ENCODE measurements at places on chromosomes 5 and 9.

DNA sequence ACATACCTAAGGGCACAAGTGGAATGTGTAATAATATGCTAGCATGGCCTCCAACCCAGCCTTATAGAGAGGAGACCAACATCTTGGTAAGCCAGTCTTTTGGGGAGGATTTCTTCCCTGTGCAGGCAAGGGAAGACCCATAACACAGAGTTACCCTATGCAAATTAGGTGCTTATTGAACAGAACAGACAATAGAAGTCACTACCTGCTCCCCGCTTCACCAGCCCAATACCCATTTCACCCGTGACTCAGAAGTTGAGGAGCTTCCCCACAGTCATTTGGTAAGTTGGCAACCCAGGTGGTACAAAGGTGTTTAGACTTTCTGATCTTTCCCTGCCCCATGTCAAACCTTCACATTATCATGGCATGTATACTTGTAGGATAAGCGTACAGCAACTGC lies 44.6 kb downstream of the AOPEP start:
- no peak for DNase-seq

GRCh38 chr5:66582499-66583165 lies 13.6 kb upstream of the MAST4 start:
- DNase-seq = no peak

DNA sequence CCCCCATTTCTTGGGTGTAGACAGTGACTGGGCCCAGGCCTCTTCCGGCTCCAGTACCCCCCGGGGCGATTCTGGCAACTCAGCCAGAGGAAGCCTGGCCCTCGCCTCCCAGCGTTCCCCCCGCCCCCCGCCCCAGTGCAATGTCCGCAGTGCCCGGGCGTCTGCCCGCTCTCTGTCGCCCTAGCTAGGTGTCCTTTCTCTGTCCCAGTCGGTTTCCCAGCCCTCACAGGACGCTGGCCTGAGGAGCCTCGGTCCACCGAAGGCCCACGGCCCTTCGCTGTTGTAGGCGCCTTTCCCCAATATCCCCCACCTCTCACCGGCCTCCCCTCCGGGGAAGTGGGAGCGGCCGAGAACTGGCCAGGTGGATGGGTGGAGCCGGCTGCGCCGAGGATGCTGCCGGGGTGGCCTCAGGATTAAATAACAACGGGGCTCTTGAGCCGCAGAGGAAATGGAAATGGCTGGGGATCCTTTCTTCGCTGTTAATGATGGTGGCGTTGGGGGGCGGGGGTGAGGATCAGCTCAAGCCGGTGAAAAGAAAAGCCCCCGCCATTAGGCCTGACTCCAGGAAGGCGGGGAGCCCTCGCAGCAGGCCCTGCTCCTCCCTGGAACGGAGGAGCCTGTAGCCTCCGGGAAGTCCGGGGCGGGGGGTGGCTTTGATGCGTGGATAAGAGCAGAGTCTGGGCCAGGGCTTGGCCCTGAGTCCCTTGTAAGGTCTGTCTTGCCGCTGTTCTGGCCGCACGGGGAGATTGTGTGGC lies 1.1 kb upstream of the SPRY4 start:
- peak; percentile 84 for DNase-seq

- no peak for DNase-seq
Measured at GRCh38 chr5:140383300-140383699, 18.3 kb upstream of the ANKHD1 start.

DNA sequence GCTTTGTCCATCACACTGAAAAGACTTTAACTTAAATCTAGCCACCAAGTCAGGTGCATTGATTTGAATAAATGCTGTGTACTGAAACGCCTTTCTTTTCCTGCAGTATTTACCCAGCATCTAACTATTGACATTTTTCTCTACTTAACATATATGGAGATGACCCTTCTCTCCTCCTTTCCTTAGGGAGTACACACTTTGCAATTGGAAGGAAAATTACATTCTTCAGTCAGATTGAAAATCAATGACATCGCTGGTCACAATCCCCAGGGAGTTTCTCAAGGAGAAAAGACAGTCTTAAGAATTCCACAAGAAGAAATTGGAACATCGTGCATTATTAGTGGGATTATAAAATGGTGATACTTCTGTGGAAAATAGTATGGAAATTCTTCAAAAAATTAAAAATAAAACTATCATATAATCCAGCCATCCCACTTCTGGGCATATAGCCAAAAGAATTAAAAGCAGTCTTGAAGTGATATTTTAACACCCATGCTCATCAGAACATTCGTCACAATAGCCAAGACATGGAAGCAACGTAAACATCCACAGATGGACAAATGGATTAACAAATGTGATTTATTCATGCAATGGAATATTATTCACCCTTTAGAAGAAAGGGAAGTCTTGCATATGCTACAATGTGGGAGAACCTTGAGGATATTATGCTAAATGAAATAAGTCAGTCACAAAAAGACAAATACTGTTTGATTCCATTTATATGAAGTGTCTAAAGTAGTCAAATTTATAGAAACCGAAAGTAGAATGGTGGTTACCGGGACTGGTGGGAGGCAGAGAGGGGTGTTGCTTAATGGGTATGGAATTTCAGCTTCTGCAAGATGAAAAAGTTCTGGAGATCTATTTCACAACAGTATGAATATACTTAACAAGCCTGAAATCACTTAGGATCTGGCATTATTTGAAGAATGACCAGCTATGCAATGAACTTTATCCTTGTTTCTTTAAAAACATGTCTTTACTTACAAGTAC lies 14.3 kb upstream of the FREM1 start:
- DNase-seq = no peak

DNA sequence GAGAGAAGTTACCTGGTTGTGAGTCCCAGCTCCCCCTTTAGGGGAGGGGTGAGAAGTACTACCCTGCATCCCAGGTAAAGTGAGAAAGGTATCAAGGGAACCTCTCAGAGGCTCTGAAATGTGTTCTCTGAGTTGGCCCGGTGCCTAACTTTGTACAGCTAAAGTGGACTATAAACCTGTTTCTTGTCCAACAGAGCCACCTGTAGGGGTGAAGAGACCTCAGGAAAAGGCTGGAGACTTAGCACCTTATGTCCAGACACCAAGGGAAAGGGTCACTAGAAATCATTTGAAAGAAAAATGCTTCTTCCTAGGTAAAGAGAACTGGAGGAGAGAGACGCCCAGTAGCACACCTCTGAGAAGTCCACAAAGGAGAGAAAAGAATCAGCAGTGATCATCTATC lies 108.3 kb upstream of the KIF2A start:
- no peak for DNase-seq

DNA sequence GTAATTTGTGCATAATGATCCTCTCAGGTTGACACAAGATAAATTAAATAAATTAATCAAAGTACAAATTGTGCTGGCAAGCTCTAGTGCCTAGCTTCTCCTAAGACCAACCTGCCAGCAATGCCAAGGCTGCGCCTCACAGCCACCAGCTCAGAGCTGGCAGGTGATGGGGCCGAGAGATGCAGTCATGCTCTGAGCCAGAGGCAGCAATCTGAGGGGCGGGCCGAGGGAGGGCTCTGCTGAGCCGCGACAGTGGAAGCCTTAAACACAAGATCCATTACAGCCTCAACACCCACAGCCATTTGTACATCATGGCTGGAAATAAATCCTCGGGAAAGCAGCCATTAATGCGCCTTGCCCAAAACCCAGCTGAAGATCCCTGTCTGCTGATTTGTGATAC lies 20.3 kb downstream of the MED27 start:
- DNase-seq = no peak

DNA sequence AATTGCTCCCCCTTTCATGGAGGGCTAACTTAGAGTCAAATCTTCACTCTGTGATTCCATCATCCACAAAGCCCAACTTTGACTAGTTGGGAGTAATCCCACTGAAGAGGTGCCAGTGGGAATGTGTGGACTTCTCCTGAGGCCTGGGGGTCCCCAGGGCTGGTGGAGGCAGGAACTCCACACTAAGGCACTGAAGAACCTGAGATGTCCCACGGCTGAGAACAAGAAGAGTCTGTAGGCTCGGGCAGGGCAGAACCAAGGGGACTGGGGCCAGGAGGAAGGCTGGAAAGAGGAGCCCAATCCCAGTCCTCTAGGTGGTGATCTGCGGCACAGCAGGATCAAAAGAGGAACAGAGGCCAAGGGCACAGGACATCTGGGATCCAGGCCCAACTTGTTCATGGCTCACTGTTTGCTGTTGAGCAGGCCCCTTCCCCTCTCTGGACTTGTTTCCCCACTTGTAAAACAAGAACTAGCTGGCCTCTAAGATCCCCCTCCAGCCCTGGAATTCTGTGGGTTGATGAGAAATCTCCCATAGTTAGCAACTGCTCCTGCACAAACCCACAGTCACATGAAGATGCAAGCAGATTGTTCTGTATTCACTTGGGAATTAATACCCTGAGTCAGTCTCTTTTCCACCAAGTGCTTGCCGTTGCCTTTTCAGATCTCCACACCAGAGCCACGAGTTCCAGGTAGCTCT lies 32.7 kb upstream of the ALDH1B1 start:
- no peak for DNase-seq

- DNase-seq = no peak
Measured at GRCh38 chr5:113359419-113359818, 75.4 kb downstream of the TSSK1B start.

GRCh38 chr9:20479419-20480155 lies 142.7 kb downstream of the MLLT3 start:
- no peak for DNase-seq

GRCh38 chr9:83629433-83630104 lies 6.6 kb downstream of the IDNK start:
- DNase-seq = no peak

- no peak for DNase-seq
Measured at GRCh38 chr5:175306381-175306780, 137.6 kb downstream of the DRD1 start.

- DNase-seq = no peak
Measured at GRCh38 chr5:146644831-146645230, 128.8 kb upstream of the GPR151 start.

DNA sequence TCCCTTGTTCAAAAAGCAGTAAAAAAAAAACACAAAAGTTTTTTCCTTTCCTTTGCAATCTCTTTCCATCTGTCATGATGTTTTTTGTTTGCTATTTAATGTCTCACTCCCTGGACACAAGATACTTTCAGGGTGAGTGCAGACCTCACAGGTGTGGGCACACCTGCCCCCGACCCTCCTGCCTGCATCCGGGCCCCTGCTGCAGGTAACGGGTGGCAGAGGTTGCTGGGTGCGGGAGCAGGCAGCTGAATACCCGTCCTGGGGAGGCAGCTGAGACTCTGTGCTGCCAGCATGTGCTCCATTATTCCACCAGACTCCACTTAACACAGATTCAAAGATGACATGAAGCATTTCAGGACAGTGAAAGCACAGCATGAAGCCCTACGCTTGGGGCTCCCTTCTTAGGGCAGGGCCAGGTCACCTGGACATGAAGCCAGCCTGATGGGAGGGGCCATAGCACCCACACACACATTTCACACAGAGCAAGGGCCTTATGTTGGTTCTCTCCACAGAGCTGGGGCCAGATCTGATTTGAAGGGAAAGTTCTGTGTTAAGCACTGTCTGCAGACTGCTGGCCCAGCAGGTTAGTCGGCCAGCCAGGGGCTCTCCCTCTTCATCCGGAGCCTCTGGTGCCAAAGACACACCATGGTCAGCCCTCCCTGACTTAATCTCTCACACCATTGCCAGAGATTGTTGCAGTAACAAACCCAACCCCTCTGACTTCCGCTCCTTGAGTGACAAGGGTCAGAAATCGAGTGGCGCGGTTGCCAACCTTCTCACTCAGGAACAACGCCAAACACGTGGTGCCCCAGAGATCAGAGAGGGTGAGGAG lies 13.0 kb downstream of the NEK6 start:
- no peak for DNase-seq

- DNase-seq = no peak
Measured at GRCh38 chr5:34511063-34511462, 145.1 kb upstream of the RAI14 start.

- no peak for DNase-seq
Measured at GRCh38 chr9:109590966-109591365, 92.9 kb upstream of the PTPN3 start.

DNA sequence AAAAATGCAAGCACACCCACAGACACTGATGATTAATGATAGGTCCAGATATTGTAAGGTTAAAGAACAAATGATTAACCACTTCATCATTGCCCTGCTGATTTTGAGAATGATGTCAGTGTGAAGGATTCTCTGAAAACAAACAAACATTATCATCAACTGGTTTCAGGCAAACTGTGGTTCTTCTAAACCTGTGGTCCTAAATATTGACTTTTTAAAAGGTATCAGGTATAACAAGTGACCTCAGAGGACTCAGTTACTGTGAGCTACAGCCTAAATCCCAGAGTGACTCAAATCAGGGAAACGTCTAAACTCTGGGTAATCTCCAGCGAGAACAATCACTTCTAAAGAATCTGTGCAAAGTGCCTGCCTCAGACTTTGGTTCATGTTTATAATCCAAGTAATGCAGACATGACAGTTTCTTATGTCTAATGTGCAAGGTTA lies 172.3 kb upstream of the CDH6 start:
- DNase-seq = no peak

DNA sequence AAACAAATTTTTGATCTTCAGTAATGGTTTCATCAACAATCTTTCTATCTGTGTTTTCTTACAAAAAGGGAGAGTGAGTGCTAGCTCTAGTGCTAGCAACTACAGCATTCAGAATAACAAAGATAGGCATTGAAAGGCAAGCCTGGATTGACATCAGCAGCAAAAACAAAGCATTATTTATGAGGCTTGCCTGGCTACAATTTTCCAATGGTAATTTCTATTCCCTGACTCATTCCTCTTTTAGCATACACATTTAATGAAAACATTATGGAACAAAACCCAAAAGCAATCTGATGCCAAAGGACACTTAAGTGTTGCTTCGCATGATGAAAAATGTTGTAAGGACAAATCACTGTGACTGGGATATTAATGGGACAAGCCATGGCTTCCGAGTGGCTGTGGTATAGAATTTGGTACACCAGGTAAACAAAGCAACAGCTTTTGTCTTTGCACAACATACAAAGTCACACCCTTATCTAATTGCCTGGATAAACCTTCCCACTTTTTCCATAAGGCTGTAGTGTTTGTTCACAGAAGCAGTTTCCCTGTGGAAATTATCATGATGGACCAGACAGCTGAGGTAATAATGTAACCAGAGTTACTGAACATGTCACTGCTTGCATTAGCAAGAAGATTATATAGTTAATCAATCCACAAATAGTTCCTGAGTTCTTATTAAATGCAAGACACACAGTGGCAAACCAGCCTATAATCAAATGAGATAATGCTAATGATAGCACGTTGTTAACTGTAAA lies 179.8 kb upstream of the EDIL3 start:
- no peak for DNase-seq

GRCh38 chr5:126519637-126520592 lies 75.1 kb downstream of the ALDH7A1 start:
- DNase-seq = peak; percentile 52

- DNase-seq = no peak
Measured at GRCh38 chr9:2354856-2355696, 266.5 kb upstream of the VLDLR start.
